ENCODE measurements at places on chromosomes 7 and 10. TPM values are rescaled to one million over a fixed set of nuclear protein-coding genes. Genes with fewer than 3 reads are reported as not detected.

GRCh38 chr10:35598379-35598778, 6.8 kb upstream of the GJD4 start:
- H3K4me3 ChIP-seq = no peak overlapping the region
- H3K4me1 ChIP-seq = no peaks in the 10 kb centered on the region
- no peaks in the 10 kb centered on the region for H3K36me3 ChIP-seq
- H3K27me3 ChIP-seq = no peaks in the 10 kb centered on the region
- no peak for DNase-seq

- peak within 1 kb of the TSS; percentile 59 for H3K4me3 ChIP-seq
- no peak for DNase-seq
- H3K36me3 ChIP-seq = peaks cover 14% of the 10 kb centered on the region
- H3K27me3 ChIP-seq = no peaks in the 10 kb centered on the region
These were observed at the start of gene MEST for GRCh38 chr7:130491841-130492522. TSS of gene MEST (plus strand) at chr7:130492085. CDS start at chr7:130492314, 229 bp downstream.

DNA sequence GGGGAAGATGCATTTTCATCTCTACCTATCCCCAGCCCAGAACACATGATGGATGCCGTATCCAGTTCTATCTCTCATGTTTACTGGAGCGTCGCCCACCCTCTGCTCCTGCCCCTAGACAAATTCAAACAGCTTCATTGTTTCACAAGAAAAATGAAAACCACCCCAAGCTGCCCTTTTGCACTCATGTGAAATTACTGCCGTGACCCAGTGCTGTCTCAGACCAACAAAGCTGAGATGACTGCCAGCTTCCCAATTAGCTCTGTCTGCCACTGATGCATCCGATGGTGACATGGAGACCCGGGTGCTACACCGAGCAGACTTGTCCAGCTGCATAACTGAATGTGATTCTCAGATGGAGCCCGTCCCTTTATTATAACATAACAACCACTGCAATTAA, 67.7 kb downstream of the FOXI2 start:
- no peak for DNase-seq
- H3K27me3 ChIP-seq = no peaks in the 10 kb centered on the region
- no peaks in the 10 kb centered on the region for H3K36me3 ChIP-seq
- H3K4me1 ChIP-seq = no peaks in the 10 kb centered on the region

DNA sequence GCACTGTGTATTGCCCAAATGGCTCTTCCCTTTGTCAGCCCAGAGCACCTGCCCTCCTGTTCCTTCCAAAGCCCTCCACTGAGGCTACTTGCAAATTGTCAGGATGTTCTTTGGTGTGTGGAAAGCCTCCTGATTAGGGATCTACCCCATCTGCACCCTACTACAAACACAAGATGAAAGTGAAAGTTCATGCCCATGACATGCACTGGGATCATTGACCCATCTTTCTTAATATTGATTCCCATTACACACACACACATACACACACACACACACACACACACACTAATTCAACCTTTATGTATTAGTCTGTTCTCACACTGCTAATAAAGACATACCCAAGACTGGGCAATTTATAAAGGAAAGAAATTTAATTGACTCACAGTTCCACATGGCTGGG, 213.7 kb upstream of the IGFBP3 start:
- H3K4me3 ChIP-seq = no peak overlapping the region
- no peaks in the 10 kb centered on the region for H3K36me3 ChIP-seq
- no peak for DNase-seq

GRCh38 chr7:100673942-100674410, 436 bp downstream of the GNB2 start:
- no peak for DNase-seq
- H3K4me1 ChIP-seq = peaks cover 32% of the 10 kb centered on the region
- H3K27me3 ChIP-seq = no peaks in the 10 kb centered on the region
- H3K36me3 ChIP-seq = peaks cover 33% of the 10 kb centered on the region
- H3K4me3 ChIP-seq = peak overlapping the region; percentile 97

- H3K27me3 ChIP-seq = no peaks in the 10 kb centered on the region
- DNase-seq = peak; percentile 56
- peak overlapping the region; percentile 31 for H3K27ac ChIP-seq
- peaks cover 33% of the 10 kb centered on the region for H3K4me1 ChIP-seq
These were observed 35.1 kb upstream of the GARS1 start for GRCh38 chr7:30559611-30560010.

GRCh38 chr7:140003913-140004382, 58.8 kb downstream of the PARP12 start:
- no peak overlapping the region for H3K27ac ChIP-seq
- H3K36me3 ChIP-seq = no peaks in the 10 kb centered on the region
- H3K27me3 ChIP-seq = no peaks in the 10 kb centered on the region
- H3K4me1 ChIP-seq = peaks cover 3% of the 10 kb centered on the region
- peak; percentile 86 for DNase-seq

DNA sequence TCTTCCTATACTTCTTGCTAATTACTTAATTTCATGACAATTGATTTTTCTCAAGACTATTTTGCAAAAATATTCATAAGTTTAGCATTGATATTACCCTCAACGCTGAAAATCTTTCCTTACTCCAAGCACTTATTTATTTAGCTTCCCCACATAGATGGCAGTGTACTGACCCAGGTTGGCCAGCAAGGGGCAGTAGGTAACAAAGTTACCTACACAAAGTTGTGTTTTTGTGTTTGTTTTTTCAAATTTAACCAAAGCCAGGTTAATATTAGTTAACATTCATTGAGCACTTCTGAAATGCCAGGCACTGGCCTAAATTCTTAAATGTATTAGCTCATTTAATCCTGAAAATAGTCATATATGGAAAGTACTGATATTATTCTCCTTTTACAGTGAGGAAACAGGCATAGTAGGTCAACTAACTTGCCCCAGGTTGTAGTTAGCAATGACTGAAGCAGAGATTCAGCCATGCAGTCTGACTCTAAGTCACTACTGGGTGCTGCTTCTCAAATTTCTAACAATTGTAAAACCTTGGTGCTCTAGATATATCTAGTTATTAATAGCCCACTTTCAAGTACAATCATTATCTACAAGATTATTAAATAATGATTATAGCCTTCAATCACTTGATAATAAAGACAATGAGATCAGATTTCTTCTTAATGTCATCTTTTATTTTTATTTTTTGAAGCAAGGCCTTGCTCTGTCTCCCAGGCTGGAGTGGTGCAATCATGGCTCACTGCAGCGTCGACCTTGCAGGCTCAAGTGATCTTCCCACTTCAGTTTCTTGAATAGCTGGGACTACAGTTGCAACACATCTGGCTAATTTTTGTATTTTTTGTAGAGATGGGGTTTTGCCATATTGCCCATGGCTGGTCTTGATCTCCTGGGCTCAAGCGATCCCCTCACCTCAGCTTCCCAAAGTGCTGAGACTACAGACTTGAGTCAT, 5.8 kb upstream of the GGCT start:
- H3K36me3 ChIP-seq = no peaks in the 10 kb centered on the region
- DNase-seq = peak; percentile 70
- no peaks in the 10 kb centered on the region for H3K27me3 ChIP-seq
- no peak overlapping the region for H3K27ac ChIP-seq
- no peaks in the 10 kb centered on the region for H3K4me1 ChIP-seq

- no peaks in the 10 kb centered on the region for H3K27me3 ChIP-seq
- no peaks in the 10 kb centered on the region for H3K4me1 ChIP-seq
- no peak for DNase-seq
- H3K36me3 ChIP-seq = no peaks in the 10 kb centered on the region
- H3K4me3 ChIP-seq = no peak overlapping the region
These were observed 1016.4 kb upstream of the SORCS1 start for GRCh38 chr10:108180878-108181277.

- H3K27me3 ChIP-seq = no peaks in the 10 kb centered on the region
- H3K4me1 ChIP-seq = no peaks in the 10 kb centered on the region
- DNase-seq = no peak
- H3K27ac ChIP-seq = no peak overlapping the region
These were observed 21.8 kb downstream of the MGAM start for GRCh38 chr7:142017451-142017850.

GRCh38 chr7:35465791-35466336, 212.0 kb upstream of the TBX20 start:
- no peak for DNase-seq
- no peaks in the 10 kb centered on the region for H3K27me3 ChIP-seq
- no peak overlapping the region for H3K4me3 ChIP-seq
- peaks cover 8% of the 10 kb centered on the region for H3K4me1 ChIP-seq
- no peak overlapping the region for H3K27ac ChIP-seq

DNA sequence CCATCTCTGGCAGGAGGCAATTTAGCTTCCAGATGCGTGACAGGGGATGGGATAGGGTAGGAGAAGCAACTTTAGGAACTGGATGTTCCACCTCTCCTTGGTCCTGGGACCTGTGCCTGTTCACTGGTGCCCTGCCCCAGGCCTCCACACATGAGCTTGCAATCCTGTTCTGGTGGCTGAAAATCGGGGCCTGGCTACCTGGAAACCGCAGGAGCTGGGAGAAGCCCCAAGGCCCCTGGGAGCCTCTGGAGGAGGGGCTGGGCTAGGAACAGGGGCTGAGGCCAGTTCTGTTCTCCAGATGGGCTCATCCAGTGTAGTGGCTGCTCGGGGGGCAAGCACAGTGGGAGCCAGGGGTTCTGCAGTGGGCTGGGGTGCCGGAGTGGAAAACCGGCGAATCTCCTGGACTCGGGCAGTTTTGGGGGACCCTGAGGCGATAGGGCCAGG, 5.3 kb upstream of the MYOZ1 start:
- peak overlapping the region; percentile 75 for H3K4me3 ChIP-seq
- H3K27ac ChIP-seq = peak overlapping the region; percentile 76
- H3K4me1 ChIP-seq = peaks cover 39% of the 10 kb centered on the region
- no peaks in the 10 kb centered on the region for H3K27me3 ChIP-seq
- H3K36me3 ChIP-seq = peaks cover 3% of the 10 kb centered on the region

DNA sequence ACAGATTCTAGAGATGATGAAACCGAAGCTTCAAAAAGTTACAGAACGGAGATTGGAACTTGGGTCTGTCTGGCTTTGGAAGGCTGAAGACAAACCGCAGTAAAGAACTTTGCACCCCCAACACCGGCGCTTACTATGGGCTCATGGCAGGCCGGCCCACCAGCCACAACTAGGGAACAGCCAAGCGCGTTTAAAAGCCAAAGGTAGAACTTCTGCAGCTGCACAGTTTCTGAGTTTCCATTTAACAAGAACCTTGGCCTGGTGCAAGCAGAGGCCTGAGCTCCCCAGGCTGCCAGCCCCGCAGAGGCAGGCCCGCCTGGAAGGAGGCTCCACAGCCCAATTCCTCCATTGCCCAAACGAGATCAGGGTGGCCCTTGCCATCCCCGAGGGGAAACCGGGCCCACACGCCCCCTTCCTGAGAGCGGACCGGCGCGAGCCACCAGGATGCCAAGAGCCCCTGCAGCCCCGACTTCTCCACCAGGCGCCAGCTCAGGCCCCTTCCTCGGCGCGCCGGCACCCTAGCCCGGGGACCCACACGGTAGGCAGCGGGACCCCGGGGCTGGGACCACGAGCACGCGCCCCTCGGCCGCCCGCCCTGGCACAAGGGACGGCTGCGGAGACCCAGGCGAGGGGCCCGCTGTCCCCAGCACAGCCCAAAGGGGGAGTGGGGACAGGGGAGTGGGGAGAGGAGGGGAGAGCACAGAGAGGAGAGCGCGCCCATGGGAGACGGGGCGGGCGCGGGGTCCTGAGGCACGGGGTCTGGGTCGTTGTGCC, 566 bp downstream of the MAD1L1 start:
- H3K27ac ChIP-seq = no peak overlapping the region
- DNase-seq = no peak
- H3K36me3 ChIP-seq = peaks cover 57% of the 10 kb centered on the region
- H3K27me3 ChIP-seq = no peaks in the 10 kb centered on the region
- H3K4me3 ChIP-seq = peak overlapping the region; percentile 87
- H3K4me1 ChIP-seq = peaks cover 31% of the 10 kb centered on the region

DNA sequence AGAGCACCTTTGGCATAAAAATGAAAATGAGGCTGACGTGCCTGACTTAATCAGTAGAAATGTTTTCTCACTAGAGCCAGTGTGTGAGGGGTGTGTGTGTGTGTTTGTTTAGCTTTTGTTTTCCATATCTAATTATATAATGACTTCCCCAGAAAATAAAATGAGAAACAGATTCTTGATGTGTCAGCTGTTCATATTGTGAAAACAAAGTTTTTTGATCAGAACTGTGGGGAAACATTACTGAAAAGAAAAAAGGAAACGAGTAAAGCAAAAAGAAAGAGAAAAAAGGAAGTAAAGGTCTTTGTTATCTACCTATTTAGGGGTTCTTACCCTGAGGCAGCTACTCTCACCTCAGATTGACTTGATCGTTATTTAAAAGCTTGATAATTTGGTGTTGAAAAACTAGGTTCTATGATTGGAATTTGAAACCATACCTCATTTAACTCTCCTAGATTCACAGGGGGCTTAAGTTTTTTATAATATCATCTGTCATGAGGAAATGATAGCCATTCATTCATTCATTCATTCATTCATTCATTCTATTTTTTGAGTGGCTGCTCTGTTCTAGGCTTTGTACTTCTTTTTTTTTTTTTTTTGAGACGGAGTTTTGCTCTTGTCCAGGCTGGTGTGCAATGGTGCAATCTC, 58.0 kb downstream of the CREM start:
- DNase-seq = no peak
- no peak overlapping the region for H3K27ac ChIP-seq
- H3K36me3 ChIP-seq = no peaks in the 10 kb centered on the region
- H3K4me1 ChIP-seq = no peaks in the 10 kb centered on the region
- no peaks in the 10 kb centered on the region for H3K27me3 ChIP-seq

- peaks cover 29% of the 10 kb centered on the region for H3K4me1 ChIP-seq
- no peak overlapping the region for H3K4me3 ChIP-seq
- peaks cover 2% of the 10 kb centered on the region for H3K27me3 ChIP-seq
These were observed 120.3 kb downstream of the VIPR2 start for GRCh38 chr7:159024280-159024951.

DNA sequence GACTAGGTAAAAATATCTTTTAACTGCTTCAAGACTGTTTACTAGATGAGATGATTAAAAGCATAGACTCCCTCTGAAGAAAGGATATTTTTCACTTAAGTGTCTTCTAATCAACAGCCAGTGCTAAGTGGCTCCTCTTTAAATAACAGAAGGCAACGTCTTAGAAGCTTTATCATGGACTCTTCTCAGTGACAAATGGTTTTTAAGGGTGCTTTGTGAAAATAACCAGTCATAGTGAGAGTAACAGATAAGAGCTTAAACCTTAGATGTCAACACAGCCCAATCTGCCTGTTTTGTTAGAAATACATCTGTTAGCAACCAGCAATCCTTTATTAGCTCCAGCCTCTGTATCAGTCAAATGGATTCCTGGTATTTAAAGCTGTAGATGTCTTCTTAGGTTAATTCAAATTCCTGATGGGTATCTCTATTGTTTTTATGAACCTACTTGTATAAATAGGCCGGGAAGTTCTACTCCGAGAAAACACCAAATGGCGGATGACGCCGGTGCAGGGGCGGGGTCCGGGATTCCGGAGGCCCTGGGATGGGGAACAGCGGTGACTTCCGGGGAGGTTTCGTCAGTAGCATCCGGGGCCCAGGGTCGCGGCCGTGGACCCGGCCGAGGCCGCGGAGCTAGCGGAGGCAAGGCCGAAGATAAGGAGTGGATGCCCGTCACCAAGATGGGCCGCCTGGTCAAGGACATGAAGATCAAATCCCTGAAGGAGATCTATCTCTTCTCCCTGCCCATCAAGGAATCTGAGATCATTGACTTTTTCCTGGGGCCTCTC, 285.4 kb downstream of the GPR37 start:
- no peak overlapping the region for H3K27ac ChIP-seq
- no peaks in the 10 kb centered on the region for H3K36me3 ChIP-seq
- H3K27me3 ChIP-seq = no peaks in the 10 kb centered on the region
- no peaks in the 10 kb centered on the region for H3K4me1 ChIP-seq

- no peaks in the 10 kb centered on the region for H3K27me3 ChIP-seq
- no peak overlapping the region for H3K4me3 ChIP-seq
- no peaks in the 10 kb centered on the region for H3K36me3 ChIP-seq
- no peak overlapping the region for H3K27ac ChIP-seq
These were observed 43.6 kb downstream of the THNSL1 start for GRCh38 chr10:25059990-25060389.

Gene KAZALD1
- total RNA-seq = 4.2 TPM

Gene COL26A1
- 17.4 TPM for total RNA-seq

Gene SEMA3D
- 35.7 TPM for total RNA-seq

Gene CPA2
- 0.39 TPM for total RNA-seq

Gene APBB1IP
- total RNA-seq = 3.7 TPM

Gene EN2
- total RNA-seq = not detected

All from spinal cord (tissue), 10 donors.